Activated CD4-positive, alpha-beta memory T cell treated with anti-CD3 and anti-CD28 coated beads, Interleukin-2, amount 10 ng/mL, durations not matched to agents 7 days and 5 days (primary cell): ENCODE measurements at places on chromosomes 11 and 22. TPM values are rescaled to one million over a fixed set of nuclear protein-coding genes. Genes with fewer than 3 reads are reported as not detected.

IL17RA gene
- 38.7 TPM for total RNA-seq

TEAD1 gene
- 1.0 TPM for total RNA-seq

TOLLIP gene
- total RNA-seq = 36.8 TPM

DNA sequence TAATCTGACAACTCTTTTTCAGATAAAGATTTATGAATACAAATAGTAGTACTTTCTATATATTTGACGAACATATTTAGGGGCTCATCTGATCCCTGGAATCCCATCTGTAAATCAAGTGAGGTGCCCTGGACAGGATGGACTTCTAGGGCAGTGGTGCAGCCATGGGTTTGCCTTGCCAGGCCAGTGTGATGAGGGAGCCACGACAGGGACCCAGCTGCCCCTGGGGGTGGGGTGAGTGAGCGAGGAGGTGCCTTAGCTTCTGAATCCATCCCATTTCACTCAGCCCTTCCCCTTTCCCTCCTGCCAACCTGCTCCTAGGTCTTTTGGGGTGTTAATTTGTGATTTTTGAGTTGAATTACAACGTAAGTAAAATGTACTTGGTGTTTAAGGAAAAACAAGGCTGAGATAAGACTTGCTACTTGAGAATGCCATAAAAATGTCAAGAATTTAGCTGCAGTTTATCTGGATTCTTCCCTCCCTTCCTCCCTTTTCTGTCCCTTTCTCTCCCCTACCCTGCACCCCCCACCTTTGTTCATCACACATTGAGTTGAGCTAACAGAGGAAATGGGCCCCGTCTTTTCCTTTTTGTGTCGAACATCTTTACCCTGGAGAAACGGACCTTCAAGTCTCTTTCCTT is 60.8 kb downstream of the PPFIBP2 start:
- no peak for DNase-seq
- H3K4me1 ChIP-seq = peaks cover 53% of the 10 kb centered on the region
- H3K4me3 ChIP-seq = no peak overlapping the region

- H3K27me3 ChIP-seq = no peaks in the 10 kb centered on the region
- H3K36me3 ChIP-seq = no peaks in the 10 kb centered on the region
- H3K4me1 ChIP-seq = no peaks in the 10 kb centered on the region
- no peak overlapping the region for H3K27ac ChIP-seq
- no peak overlapping the region for H3K4me3 ChIP-seq
Measured at GRCh38 chr11:2314136-2314524, 12.3 kb downstream of the TSPAN32 start.

DNA sequence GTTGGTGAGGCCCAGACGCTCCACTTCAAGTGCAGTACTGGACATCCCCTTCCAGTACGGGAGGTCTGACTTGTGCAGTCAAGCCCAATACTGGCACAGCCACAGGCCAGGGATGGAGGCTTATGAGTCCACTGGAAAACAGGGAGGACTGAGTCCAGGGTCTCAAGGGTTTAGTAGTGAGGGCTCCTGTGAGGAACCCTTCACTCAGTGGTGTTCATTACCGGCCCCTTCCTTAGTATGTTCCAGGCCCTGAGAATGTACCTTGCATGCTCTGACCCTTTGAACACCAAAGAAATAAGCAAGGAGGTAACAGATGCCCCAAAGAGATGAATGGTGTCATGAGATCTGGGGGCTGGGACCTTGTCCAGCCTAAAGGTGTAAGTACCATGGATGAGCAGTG is 11.8 kb downstream of the PRAME start:
- H3K4me3 ChIP-seq = no peak overlapping the region
- no peaks in the 10 kb centered on the region for H3K36me3 ChIP-seq
- no peaks in the 10 kb centered on the region for H3K4me1 ChIP-seq
- no peak for DNase-seq

GRCh38 chr11:1618231-1618630 is 3.7 kb downstream of the KRTAP5-4 start:
- H3K27ac ChIP-seq = no peak overlapping the region
- H3K36me3 ChIP-seq = no peaks in the 10 kb centered on the region
- DNase-seq = no peak
- no peak overlapping the region for H3K4me3 ChIP-seq
- peaks cover 19% of the 10 kb centered on the region for H3K27me3 ChIP-seq

DNA sequence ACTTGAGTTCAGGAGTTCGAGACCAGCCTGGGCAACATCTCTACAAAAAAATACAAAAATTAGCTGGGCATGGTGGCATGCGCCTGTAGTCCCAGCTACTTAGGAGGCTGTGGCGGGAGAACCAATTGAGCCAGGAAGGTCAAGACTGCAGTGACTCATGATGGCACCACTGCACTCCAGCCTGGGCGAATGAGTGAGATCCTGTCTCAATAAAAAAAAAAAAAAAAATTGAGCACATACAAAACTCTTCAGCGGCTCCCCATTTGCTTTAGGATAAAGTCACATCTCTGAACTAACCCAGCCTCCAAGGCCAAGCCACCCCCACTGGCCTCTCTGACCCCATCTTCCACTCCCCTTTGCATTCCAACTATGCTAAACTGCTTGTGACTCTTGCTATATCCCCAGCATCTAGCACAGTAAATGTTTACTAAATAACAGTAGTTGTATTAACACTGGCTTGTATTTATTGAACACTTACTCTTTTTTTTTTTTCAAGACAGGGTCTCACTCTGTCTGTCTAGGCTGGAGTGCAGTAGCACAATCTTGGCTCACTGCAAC is 28.9 kb downstream of the CREB3L1 start:
- no peak overlapping the region for H3K27ac ChIP-seq
- no peaks in the 10 kb centered on the region for H3K27me3 ChIP-seq
- H3K4me3 ChIP-seq = no peak overlapping the region
- H3K4me1 ChIP-seq = peaks cover 18% of the 10 kb centered on the region
- DNase-seq = no peak

DNA sequence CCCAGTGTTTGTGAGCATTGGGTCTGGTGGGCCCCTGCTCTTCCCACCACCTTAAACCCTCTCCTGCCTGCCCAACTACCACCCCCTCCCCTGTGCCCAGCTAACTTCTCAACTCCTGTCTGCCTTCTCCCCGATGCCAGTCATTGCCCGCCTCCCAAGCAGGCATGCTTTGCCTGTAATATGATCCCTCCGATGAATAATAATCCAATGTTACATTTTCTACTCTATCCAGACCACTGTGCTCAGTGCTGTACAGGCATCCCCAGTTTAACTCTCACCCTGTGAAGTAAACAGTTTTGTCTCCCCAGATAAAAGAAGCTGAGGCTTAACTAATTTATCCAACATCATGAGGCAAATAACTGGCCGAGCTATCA is 35.5 kb upstream of the OLFML1 start:
- no peaks in the 10 kb centered on the region for H3K36me3 ChIP-seq
- no peak overlapping the region for H3K27ac ChIP-seq
- H3K27me3 ChIP-seq = peaks cover 2% of the 10 kb centered on the region
- no peaks in the 10 kb centered on the region for H3K4me1 ChIP-seq

DNA sequence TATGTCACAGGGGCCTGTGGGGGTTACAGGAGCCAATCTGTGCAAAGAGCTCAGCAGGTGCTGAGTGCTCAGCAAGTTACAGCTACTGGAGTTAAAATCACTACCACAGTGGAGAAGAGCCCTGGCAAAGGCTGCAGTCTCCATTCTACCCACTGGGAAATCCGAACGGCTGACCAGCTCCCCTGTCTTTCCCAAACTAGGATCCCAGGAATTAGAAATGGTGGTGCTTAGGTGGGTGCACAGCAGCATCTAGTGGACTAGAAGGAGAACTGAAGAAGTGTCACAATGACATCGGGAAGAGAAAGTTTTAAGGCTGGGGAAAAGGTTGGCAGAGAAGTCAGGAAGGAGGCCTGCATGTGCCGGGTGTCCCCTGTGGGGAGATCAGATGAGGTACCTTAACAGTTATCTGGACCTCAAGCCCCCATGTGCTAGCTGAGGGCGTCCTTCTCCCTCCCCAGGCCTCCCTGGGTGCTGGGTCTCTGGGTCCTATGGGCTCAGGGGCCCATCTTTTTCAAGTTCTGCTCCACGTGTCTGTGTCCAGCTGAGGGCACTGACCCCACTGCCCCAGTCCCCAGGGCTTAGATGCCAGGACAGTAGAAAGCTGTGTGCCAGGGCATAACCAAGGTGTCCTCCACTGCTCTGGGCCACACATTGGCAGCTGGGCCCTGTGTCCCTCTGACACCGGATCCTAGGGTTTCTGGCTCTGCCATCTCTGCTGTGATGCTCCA is 1.9 kb downstream of the PIWIL3 start:
- peaks cover 26% of the 10 kb centered on the region for H3K27me3 ChIP-seq
- H3K36me3 ChIP-seq = no peaks in the 10 kb centered on the region
- H3K27ac ChIP-seq = no peak overlapping the region
- no peak overlapping the region for H3K4me3 ChIP-seq
